ENCODE measurements at places on chromosomes 13 and 19.

GRCh38 chr13:98368019-98368418, 190.9 kb upstream of the RNF113B start:
- no peak for DNase-seq

GRCh38 chr19:23263870-23264590, 13.8 kb upstream of the ZNF724 start:
- DNase-seq: no peak

- DNase-seq: no peak
Measured at GRCh38 chr13:20344836-20345490, 112.8 kb upstream of the GJB6 start.

GRCh38 chr13:27168086-27168485, 3.5 kb downstream of the USP12 start:
- DNase-seq: no peak

- no peak for DNase-seq
Measured at GRCh38 chr19:10182847-10183246, 11.9 kb downstream of the DNMT1 start.

DNA sequence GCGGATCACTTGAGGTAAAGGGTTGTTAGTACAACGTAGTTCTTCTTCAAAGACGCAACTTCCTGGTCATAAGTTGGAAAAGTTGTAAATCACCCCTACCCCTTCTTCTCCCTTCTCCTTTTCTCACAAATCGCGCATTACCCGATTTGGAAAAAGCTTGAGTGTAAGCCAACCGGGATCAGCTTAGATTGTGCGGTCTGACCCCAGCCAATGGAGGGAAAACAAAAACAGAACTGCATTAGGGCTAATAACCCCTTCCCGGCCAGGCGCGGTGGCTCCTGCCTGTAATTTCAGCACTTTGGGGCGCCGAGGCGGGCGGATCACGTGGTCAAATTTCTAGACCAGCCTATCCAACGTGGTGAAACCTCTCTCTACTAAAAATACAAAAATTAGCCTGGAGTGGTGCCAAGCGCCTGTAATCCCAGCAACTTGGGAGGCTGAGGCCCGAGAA, 806 bp downstream of the ZNF90 start:
- DNase-seq: no peak

- DNase-seq: no peak
Measured at GRCh38 chr13:40983725-40984667, 35.1 kb downstream of the ELF1 start.

- no peak for DNase-seq
Measured at GRCh38 chr13:41315443-41316047, 4.5 kb downstream of the NAA16 start.

DNA sequence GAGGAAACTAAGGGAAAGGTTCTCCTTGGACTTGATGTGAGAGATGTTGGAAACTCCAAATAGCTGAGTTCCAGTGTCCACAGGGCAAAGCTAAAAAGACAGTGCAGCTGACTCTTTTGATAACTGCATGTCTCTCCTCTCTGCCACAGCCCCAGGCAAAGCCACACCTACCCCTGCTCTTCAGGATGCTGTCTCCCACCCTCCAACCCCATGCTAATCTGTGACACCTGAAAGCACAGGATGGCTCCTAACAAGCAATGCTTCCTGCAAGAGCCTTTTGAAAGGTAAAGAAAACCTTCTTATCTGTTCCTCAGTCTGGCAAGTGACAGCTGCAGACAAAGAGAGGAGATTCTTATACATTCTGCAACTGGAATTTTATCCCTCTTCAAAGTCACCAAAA, 14.5 kb downstream of the SLC46A3 start:
- no peak for DNase-seq
